Ascending aorta (tissue), 2 donors: ENCODE measurements at places on chromosomes 4 and X.

DNA sequence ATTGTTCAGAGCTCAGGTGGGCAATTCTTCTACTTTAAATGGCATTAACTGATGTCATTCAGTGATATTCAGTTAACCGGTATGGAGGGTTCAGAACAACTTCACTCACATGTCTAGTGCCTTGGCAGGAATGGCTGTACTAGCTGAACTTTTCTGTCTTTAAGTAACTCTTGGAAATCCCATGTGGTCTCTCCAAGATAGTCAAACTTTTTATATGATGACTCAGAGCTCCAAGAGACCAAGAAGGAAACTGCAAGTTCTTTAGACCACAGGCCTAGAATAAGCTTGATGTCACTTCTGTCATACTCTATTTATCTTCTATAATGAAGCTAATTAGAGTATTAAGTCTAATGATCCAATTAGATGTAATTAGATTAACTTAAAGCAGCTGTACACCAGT is 24.9 kb downstream of the LHFPL1 start:
- H3K4me1 ChIP-seq, result no peaks in the 10 kb centered on the region
- no peak overlapping the region for H3K4me3 ChIP-seq
- no peaks in the 10 kb centered on the region for H3K27me3 ChIP-seq
- no peak for DNase-seq
- no peak overlapping the region for H3K27ac ChIP-seq

DNA sequence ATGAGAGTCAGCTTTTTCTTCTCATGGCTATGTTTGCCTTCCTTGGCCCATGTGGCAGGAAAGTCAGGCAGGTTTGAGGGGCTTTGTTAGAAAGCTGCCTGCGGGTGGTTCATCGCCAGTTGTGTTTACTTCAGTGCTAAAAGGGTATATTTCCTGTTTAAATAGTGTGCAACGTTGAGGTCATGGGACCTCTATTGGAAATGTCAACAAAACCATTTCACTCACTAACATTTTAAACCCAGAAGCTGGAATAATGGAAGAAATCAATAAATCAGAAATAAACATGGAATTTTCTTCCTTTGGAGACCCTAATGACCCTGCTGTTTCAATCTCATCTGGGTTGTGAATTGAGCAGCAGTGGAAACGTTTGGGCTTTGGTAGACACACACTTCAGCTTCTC is 185.8 kb downstream of the ANKRD50 start:
- no peaks in the 10 kb centered on the region for H3K36me3 ChIP-seq
- no peak for DNase-seq
- H3K27ac ChIP-seq, result no peak overlapping the region

DNA sequence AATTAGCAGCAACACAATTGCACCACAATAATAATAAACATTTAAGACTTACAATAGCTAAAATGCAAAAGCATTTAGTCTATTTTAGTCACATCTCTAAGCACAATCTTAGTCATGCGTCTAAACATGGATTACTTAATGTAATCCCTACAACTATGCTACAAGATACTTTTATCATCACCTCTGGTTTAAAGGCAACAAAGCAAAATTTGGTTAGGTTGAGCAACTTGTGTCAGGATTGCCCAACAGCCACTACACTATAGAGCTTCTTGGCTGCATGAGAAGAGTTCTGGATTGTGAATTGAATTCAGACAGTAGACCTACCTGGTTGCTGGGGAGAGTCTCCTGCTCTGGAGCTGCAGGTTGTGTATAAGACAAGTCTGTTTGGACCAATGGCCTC is 146.5 kb upstream of the PUDP start:
- H3K4me3 ChIP-seq, result no peak overlapping the region
- no peaks in the 10 kb centered on the region for H3K36me3 ChIP-seq
- H3K27ac ChIP-seq, result no peak overlapping the region
- DNase-seq, result no peak

GRCh38 chrX:12360986-12361598 is 222.8 kb downstream of the FRMPD4 start:
- no peaks in the 10 kb centered on the region for H3K36me3 ChIP-seq
- H3K27ac ChIP-seq, result no peak overlapping the region
- no peak for DNase-seq
- H3K4me3 ChIP-seq, result no peak overlapping the region
- H3K27me3 ChIP-seq, result no peaks in the 10 kb centered on the region
- H3K4me1 ChIP-seq, result no peaks in the 10 kb centered on the region

DNA sequence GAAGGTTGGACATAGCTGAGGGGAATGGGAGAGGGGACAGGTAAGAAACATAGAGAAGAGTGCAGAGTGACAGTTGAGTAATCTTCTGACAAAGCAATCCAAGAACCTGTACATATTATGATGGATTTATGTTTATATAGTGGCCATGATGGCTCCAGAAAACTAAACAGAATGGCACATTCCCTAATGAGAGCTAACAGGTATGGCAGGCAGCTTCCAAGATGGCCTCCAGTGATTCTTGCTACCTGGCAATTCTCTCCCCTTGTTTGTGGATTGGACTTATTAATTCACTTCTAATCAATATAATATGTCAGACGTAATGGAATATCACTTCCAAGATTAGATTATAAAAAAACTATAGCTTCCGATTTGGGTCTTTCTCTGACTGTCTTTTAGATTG is 359.5 kb downstream of the DTHD1 start:
- H3K36me3 ChIP-seq, result no peaks in the 10 kb centered on the region
- H3K4me1 ChIP-seq, result no peaks in the 10 kb centered on the region
- no peak overlapping the region for H3K27ac ChIP-seq
- no peak for DNase-seq
- H3K4me3 ChIP-seq, result no peak overlapping the region
